ENCODE measurements at places on chromosomes 6 and 20.

- no peak for DNase-seq
These were observed 10.9 kb upstream of the ZNF831 start for GRCh38 chr20:59152559-59153354.

- DNase-seq, result no peak
These were observed 112.9 kb upstream of the PHACTR1 start for GRCh38 chr6:12603673-12604049.

DNA sequence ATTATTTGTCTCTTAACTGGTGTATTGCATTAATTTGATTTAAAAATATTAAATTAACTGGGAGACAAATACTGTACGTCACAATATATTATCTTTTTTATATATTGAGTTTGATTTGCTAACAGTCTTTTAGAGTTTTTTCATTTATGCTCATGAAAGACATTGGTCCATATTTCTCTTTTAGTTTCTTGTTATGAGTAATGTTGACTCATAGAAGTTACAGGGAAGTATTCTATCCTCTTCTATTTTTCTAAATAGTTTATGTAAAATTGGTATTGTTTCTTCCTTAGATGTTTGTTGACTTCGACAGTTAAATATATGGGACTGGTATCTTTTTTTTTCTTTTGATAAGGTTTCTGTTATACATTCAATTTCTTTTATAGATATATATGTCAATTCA is 1115.6 kb upstream of the CITED2 start:
- no peak for DNase-seq

DNA sequence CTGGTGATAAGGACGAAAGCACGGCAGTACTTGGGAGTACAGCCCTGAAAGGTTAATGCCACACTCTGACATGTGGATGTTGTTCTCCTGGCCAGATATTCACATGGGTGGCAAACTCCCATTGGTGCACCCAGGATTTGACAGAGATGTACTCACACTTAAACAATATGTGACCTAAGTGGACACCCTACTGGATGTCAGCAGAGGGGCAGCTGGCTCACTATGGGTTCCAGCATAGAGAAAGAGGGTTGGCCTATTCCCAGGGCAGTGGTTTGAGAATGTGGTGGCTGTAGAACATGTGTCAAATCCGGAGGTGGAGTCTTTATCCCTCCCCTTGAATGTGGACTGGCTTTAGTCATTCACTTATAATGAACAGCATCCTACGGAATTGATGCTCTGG is 333.2 kb downstream of the DHX35 start:
- no peak for DNase-seq

DNA sequence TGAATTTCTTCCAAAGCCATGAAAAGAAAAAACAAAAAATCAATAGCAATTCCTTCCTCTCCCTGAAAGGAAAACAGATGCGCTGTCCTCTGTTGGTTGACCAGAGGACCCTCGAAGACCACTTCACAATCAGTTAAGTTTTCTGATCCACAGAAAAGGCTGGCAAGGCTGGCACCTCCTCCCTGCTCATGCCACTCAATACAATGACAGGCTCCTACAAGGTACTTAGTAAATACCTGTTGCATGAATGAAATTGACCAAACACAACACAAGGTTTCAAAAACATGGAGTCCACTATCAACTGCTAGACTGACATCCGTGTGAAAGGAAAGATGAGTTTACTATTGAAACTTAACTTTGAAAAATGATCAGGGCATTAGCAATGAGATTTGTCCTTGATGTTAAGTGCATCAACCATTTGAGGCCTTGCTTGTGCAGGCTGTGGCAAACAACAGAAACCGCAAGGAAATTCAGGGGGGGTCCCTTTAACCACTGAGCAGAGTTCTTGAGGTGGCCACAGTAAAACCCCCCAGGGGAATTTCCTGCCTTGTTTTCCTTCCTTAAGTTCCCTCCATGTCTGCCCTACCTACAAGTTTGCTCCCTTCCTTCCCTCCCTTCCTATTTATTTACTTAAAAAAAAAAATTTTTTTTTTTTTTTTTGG is 27.9 kb upstream of the RTF2 start:
- no peak for DNase-seq

- no peak for DNase-seq
These were observed 10.0 kb downstream of the PTK7 start for GRCh38 chr6:43086022-43086658.

GRCh38 chr6:48141975-48142374 is 31.0 kb upstream of the PTCHD4 start:
- DNase-seq, result no peak

GRCh38 chr6:157134402-157135047 is 188.8 kb downstream of the TMEM242 start:
- DNase-seq, result no peak

DNA sequence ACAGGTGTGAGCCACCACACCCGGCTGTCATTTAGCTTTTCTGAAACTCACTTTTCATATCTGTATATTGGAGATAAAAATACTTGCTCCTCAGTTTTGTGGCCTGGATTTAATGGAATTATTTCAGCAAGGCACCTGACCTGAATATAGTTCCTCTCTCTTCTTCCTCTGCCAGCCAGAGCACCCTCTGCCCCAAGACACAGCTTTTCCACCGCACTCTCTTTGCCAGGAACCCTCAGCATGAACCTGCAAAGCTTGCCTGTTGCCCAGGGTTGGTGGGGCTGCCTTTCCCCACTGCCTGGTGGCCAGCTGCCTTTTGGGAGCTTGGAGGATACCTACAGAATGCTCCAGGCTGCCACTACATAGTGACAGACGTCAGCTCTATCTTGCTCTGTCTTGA is 3.1 kb downstream of the GTSF1L start:
- no peak for DNase-seq
